H54 (cell line): ENCODE measurements at places on chromosomes 5 and 9.

GRCh38 chr9:133342069-133342406, 5.9 kb downstream of the MED22 start:
- DNase-seq = no peak

GRCh38 chr5:67619235-67619634, 422.6 kb upstream of the CD180 start:
- DNase-seq = no peak

- DNase-seq = no peak
These were observed 15.8 kb downstream of the F2RL2 start for GRCh38 chr5:76607353-76607871.

DNA sequence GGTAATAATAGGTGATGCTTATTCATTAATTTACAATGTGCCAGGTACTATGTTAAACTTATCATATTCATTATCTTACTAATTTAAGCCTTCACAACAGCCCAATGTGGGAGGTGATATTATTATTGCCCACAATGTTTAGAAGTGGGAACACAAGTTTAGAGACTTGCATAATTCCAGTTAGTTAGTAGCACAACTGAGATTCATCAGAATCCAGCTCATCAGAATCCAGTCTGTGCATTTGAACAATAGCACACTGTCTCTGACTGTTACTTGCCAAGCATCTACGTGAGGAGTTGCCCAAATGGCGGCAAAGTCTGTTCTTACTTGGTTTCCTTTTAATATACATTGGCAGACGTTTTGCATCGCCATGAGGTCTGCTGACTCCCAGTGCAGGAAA, 110.9 kb upstream of the BASP1 start:
- DNase-seq = no peak

GRCh38 chr9:121298016-121298538, 30.1 kb downstream of the GSN start:
- DNase-seq = no peak

- DNase-seq = no peak
These were observed 122.9 kb upstream of the GRAMD2B start for GRCh38 chr5:126300293-126300692.

DNA sequence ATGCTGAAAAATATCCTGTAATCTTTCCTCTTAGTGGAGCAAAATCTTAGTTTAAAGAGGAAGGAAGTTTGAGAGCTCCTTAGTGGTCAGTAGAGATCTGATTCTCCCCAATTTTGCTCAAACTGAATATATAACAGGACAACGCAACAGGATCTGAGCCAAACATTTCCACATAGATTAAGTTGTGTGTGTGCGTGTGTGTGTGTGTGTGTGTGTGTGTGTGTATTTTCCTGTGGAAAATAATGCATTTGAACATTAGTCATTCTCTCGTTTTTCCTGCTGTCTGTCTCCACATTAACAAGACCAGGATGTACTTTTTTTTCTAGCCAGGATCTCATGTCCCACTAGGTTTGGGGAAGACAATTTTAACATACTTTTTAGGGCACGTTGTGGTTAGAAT, 312.1 kb upstream of the CDH18 start:
- DNase-seq = no peak

DNA sequence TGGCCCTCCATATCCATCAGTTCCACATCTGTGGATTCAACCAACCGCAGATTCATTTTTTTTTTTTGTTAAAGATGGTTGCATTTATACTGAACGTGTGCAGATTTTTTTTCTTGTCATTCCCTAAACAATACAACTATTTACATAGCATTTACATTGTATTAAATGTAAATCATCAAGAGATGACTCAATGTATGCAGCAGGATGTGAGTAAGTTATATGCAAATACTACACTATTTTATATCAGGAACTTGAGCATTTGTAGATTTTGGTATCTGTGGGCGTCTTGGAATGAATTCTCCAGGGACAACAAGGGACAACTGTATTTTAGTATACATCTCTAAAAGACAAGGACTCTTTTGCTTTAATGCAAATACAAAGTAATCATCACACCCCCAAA, 299.2 kb upstream of the ZNF608 start:
- no peak for DNase-seq

DNA sequence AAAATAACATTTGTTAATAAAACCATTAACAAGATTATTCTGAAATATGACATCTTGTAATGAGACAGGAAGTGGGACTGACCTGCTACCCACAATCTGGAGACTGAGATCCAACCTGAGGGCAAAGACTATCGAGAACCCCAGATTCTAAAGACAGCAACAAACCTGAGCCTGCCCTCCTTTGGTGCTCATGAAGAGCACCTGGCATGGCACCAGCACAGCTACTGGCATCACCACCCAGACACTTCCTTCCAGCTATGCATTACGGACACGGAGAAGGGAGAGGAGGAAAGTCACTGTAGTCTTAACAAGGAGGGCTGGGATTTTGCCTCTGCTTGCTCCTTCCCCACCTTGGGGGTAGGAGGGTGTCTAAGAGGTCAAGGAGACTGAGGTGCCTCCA, 105.5 kb downstream of the AUH start:
- DNase-seq = no peak

DNA sequence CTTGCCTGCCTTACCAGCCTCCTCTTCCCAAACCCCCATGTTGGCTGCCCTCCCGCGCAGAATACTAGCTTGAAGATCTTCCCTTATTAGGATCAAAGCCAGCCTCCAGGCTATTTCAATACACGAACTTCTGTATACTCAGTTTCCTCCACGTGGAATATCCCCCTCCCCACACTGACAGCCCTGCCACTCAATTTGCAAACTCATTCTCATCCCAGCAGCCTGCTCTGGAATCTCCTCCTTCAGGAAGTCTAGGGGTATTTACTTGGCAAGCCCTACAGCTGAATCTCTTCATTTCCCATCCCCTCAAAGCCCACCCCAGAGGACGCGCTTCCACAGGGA, 157.0 kb upstream of the SMIM23 start:
- DNase-seq = no peak

GRCh38 chr5:178162481-178162880, 8.8 kb upstream of the NHP2 start:
- no peak for DNase-seq

DNA sequence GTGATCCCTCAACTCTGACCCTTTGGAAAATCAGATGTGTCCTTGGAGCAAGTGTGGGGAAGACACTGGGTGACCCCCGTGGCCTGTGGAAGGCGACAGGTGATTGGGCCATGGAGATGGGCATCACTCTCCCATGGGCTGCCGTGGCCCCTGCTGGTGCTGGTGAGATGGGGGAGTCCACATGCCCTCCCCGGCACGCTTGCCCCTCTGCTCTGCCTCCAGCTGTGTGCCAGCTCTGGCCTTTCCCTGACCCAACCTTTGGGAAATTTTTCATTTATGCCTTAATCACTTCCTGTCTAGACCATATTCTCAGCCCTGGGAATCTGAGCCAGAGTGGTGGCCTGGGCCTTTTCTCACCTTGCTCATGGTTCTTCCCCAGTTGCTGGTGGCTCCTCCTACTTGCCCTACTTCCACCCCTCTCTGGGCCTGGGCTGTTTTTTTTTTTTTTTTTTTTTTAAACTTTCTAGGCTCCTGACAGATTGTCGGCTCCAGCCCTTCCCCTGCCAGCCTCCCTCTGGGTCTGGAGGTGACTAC, 56.6 kb downstream of the RGS3 start:
- DNase-seq = peak; percentile 50

DNA sequence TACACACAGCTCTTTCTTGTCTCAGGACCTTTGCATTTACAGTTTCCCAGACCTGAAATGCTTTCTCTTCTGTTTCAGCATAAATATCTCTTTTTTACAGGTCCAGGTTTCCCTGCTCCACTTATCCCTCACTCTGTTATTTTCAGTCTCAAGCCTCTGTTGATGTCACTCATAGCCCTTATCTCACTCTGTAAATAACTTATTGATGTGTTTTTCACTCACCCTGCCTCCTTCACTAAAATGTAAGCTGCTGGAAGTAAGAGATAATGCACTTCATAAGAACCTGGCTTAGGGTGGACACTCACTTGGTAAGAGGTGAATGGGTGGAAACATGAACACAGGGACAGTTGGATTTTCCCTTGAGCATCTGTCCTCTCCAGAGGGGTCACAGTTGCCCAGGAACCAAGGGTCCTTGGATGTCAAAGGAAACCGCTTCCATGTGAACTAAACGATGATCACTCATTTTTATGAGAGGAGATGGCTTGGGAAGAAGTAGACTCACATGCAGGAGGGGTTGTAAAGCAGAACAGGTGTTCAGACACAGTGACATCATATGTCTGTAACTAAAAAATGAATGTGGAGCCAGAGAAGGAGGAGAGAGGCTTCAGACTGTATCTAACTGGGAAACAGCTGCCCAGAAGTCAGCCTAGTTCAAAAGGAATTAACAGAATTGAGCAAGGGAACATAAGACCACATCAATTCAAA, 5.5 kb upstream of the HTR4 start:
- no peak for DNase-seq

DNA sequence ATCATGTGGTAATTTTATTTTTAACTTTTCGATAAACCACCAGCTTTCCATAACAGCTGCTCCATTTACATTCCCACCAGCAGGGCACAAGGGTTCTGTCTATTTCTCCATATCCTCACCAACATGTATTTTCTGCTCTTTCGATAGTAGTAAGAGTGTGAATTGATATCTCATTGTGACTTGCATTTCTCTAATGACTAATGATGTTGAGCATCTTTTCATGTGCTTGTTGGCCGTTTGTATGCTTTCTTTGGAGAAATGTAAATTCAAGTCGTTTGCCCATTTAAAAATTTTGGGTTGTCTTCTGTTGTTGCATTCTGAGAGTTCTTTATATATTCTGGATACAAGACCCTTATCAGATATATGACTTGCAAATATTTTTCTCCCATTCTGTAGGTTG, 45.9 kb downstream of the PSD2 start:
- no peak for DNase-seq

DNA sequence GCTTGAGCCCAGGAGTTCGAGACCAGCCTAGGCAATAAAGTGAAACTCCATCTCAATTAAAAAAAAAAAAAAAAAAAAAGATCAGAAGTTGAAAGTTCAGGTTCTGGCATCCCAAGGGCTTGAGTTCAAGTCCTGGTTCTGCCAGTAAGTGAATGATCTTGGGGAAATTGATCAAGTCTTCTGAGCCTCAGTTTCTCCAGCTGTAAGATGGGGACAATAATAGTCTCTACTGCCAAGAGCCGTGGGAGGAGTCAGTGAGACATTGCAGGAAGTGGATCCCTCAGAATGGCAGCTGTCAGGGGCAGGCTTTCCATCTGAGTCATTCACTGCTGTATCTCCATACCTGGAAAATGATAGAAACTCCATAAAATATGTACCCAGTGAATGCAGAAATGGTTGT, 37.8 kb upstream of the FUBP3 start:
- no peak for DNase-seq

DNA sequence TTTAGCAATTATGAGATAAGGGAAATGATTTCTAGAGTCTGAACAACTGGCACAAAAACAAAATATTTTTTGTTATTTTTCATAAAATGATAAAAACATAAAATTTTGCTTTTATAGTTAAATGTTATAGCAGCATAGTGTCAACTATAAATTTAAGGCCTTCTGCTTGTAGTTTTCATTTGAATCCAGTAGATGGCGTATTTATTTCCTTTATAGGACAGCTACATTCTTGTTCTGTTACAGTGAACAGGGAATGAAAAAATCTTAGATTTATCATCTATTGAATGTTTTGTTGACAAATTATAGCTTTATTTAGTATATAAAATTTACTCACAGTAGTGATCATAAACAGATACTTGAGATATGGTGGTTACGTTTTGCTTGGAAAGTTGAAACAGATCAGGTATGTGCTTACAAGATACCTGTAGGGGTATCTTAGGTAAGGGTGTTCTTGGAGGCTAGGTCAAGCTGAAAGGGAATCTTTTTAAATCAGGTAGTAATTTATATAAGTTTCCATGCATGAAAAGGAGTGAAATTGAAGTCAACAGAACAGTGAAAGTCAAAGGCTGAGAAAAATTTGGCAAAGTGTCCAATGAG, 239.3 kb upstream of the GRIN3A start:
- DNase-seq = no peak

DNA sequence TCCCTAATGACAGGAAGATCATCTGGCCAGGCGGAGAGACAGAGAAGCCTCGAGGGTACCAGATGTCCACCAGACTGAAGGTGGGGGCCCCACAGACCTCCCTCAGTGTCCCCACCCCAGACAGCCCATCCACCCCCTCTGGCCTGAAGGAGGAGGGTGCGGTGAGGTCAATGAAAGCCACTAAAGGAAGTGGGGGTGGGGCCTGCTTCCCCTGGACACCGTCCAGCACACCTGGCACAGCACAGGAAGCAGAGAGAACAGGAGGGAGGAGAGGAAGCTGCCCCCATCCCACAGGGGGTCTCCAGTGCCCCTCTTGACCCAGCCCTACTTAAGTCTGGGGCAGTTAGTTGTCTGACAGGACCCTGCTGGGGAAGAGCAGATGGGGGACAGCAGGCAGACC, 11.2 kb downstream of the LRRC26 start:
- DNase-seq = no peak

GRCh38 chr9:36969216-36969771, 64.8 kb downstream of the PAX5 start:
- DNase-seq = no peak

- DNase-seq = no peak
These were observed 5.2 kb downstream of the TSC1 start for GRCh38 chr9:132939169-132939568.

GRCh38 chr5:68226546-68227073, 11.1 kb downstream of the PIK3R1 start:
- no peak for DNase-seq

- no peak for DNase-seq
These were observed 142.9 kb downstream of the AOPEP start for GRCh38 chr9:94869415-94869843.

GRCh38 chr5:95761771-95762651, 30.9 kb downstream of the RHOBTB3 start:
- no peak for DNase-seq

DNA sequence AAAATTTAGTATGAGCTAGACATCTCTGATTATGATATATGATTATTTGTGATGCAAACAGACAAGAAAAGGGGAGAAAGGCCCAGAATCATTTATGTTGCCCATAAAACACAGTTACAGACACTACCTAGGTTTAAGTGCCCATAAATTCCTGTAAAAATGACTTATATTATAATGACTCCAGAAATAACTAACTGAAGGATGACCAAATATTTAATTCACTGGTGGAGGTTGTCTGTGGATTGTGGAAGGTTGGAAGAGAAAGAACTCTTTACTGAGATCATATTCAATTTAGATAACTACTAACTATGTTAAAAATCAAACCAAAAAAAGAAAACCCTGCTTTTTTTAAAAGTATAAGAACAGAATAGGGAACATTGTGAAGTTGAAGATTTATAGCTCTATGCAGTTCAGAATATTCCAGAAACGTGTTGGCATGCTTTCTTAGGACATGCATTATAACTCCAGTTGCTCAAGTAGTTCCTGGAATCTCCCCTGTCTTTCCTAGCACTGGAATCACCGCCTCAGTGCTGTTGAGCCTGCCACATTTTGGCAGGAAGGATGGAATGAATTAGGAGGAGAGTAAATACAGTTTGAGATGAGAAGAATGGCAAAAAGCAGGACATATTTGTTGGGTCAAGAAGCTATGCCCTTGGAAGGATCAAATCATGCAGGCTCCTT, 72.0 kb upstream of the PAPPA start:
- no peak for DNase-seq

GRCh38 chr5:9212605-9213004, 333.3 kb downstream of the SEMA5A start:
- DNase-seq = no peak
